Mesenteric fat pad (tissue), 1 donor: ENCODE measurements at places on chromosomes 4 and X.

DNA sequence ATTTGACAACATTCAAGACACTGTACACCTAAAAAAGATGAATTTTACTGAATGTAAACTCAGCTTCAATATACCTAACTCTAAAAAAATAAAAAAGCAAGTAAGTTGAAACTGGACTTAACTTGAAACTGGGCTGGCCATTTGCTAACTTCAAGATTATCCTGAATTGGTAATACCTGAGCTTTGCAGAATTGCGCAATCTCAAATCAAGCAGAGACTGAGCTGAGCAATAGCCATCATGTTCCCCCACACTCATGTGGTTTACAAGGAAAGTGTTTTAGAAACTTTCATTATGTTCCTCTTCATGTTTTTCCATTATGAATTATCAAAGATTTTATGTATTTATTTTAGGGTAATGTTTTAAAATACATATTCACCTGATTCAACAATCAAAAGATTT, 38.7 kb downstream of the ANXA5 start:
- no peak for DNase-seq

DNA sequence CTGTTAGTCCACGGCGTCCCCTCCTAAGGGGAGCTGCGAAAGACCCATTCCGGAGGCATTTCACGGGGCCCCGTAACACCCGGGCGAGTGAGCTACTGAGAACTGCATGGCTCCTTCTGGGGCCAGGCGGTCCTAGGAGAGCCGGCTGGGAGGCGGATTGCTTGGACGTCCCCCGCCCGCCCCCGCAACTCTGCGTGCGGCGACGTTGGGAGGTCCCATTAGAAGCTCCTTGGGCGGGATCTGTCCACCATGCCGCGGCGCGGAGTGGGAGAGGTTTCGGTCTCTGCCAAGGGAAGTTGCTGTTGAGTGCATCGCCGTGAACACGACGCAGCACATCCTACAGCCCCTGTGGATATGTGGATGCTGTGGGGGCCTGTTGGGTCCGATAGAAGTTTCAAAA, 85.4 kb upstream of the IGFBP7 start:
- DNase-seq = no peak

DNA sequence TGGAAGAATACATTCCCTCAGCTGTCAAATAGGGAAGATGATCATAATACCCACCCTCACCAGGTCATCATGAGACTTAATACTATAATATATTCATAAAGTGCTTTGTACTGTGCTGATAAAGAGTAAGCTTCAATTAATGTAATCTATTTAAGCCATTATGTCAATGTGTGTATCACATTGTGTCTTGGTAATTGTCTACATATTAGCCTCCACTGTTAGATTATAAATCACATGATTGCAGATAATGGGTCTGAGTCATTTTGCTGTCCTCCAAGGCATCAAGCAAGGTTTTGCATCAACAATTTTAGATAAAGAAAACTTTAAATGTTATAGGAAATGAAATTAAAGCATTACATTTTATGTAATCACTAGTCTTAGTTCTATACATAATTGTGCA, 45.2 kb upstream of the CEP135 start:
- no peak for DNase-seq

DNA sequence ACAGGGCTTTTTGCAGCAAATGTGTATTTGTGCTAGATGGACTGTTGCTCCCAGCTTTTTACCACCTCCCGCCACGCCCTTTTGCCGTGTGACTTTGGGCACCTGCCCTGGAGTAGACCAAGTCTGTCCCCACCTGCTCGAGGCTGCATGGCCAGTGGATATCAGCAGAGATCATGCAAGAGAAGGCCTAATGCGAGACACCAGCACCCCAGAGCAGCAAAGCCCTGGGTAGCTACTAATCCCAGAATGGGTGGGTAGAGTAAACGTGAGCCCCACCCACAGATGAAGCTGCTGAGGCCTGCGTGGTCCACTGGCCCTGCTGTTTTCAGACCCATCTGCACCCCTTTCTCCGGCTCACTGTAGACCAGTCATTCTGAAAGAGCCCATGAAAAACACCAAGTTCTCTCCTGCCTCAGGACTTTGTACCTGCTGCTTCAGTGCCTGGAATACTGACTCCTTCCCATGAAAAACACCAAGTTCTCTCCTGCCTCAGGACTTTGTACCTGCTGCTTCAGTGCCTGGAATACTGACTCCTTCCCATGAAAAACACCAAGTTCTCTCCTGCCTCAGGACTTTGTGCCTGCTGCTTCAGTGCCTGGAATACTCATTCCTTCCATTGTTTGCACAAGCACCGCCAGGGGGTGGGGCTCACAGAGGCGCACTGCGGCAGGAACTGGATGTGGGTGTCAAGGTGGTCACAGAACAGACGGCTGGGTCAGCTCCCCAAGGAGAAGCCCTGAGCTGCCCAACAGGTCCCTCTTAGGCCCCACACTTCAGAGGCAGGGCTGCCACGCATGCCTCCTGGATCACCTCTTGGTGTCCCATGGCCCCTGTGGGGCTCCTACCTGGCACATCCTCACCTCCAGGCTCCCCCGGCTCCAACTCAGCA, 5.1 kb upstream of the TNIP2 start:
- no peak for DNase-seq

DNA sequence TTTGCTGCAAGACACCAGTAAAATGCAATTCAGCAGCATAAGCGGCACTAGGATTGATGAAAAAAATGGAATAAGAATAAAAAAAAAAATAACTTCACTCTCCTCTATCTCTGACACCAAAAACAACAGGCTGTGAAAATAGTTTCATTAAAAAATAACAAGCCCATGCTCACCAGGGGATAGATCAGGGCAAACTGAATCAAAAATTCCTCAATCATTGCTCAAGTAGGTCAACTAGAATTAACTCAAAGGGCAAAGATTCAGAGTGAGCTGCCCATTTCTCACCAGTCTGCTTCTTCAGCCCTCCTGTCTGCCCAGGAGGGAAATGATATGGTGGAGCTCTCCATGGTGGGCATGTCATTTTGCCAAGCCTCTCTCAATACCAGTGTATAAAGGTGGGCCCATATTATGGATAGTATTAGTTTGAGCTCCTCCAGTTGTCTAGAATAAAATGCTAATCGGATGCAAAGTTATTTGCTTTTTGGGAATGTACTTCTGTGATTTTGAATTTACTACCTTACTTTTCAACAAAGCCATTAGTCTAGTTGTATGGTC, 153.9 kb downstream of the UNC5C start:
- DNase-seq = no peak

GRCh38 chr4:123676890-123677229, 280.3 kb downstream of the SPRY1 start:
- no peak for DNase-seq

- no peak for DNase-seq
Observed at GRCh38 chr4:189049682-189050081, 891.0 kb upstream of the FRG1 start.

DNA sequence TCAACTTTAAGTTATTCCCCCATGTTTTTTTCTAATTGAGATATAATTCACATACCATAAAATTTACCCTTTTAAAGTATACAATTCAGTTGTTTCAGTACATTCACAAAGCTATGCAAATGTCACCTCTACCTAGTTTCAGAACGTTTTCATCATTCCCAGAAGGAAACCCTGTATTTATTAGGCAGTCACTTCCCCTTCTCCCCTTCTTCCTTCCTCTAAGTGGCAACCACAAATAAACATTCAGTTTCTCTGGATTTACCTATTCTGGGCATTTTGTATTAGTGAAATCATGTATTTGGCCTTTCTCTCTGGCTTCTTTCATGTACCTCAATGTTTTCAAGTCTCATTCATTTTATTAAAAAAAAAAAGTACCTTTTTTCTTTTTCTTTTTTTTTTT, 101.9 kb downstream of the TET2 start:
- DNase-seq = no peak

DNA sequence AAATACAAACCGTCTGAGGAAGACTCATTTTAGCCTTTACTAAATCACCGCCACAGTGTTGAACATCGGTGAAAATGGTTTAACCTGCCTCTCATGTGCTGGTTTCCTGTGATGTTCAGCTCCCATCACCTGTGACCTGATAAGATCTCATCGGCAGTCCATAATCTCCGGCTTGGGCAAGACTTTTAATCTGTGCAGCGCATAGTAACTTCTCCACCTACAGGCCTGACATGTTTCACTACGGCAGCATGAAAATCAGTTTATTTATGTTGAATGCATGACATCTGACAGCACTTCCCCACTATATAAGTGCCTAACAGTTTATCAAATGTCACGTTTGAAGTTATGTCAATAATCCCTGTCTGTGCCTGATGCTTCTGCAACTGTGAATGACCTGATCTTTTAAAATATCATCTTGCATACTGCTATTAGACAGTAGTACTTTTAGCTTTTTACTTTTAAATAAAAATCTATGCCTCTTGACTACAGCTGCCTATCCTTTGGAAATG, 1919.8 kb upstream of the AGA start:
- no peak for DNase-seq

GRCh38 chr4:72875545-72875944, 194.0 kb downstream of the COX18 start:
- no peak for DNase-seq

DNA sequence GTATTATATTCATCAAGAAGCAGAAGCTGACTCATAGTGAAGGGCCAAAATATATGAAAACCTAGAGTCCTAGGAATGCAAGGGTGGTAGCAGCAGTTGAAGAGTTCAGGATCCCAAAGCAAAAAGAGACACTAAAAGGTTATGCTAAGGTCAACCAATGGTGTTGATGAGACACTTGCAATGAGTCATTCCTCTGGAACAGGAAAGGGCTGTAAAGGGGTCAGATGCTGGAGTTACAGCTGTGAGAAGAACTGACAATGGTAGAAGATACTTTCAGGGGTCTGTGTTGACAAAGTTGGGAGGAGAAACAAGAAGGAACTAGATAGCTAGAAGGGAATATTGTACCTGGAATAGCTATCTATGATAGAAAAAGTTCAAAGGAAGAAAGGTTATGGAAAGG, 47.5 kb downstream of the ZGRF1 start:
- DNase-seq = no peak

DNA sequence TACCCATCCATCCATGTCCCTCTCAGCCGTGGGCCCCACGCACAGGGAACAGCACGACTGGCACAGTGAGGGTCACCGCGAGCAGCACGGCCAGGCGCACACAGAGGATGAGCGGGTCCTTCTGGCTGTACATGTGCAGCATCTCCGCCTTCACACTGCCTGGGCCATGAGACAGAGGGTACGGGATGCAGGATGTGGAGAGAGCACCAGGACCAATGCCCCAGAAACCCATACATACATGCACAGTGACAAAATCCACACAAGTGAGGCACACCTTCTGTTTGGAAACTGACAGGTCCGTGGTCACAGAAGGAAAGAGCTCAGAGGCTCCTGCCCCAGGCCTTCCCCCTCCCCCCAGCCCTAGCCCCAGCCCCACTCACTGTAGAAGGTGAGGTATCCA, 9.5 kb downstream of the SLC38A5 start:
- no peak for DNase-seq

- DNase-seq = peak; percentile 72
Observed at GRCh38 chrX:2398064-2398656, 102.6 kb downstream of the DHRSX start.

- DNase-seq = no peak
Observed at GRCh38 chrX:19863212-19863856, 24.1 kb downstream of the SH3KBP1 start.

DNA sequence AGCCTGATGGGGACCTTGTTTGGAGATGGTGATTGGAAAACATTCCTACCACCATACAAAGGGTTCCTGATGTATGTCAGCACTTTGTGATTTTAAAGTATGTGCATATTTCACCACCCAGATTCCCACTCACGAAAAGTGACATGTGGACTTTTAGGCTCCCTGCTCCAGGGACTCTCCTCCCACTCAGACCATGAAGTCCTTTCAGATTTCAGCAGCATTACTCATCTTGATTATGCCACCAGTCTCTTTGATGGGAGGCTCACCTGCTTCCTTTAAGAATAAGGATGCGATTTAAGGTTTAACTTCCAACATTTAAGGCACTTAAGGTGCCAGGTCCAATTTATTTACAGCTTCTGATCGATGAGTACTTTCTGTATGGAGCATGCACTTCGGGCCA, 204.4 kb downstream of the PPARGC1A start:
- no peak for DNase-seq

GRCh38 chr4:104559502-104559901, 64.8 kb upstream of the CXXC4 start:
- DNase-seq = no peak

DNA sequence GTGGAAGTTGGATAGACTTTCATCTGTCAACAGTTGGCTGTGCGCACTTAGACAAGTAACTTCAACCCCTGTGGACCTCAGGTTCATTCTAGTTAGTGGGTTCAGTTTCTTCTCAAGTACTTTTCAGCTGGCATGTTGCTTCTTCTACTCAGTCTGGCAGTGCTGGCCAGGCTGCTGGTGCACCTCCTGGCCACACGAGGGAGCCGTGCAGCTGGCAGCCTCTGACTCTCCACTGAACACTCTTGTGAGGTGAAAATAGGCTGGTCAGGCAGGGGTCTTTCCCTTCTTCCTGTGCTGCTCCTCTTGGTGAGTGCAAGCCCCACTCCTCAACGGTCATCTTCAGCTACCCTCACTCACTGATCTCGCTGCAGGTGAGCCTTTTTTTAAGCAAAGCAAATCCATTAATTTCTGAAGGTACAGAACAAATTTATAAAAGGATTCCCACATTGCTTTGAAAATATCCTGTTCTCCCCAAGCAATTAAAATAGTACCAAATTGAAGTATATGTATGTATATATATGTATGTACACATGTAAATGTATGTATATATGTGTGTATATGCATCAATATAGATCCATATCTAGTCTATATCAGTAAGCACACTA, 30.6 kb downstream of the LONRF3 start:
- no peak for DNase-seq

GRCh38 chrX:136812286-136812685, 31.6 kb upstream of the ARHGEF6 start:
- DNase-seq = no peak

DNA sequence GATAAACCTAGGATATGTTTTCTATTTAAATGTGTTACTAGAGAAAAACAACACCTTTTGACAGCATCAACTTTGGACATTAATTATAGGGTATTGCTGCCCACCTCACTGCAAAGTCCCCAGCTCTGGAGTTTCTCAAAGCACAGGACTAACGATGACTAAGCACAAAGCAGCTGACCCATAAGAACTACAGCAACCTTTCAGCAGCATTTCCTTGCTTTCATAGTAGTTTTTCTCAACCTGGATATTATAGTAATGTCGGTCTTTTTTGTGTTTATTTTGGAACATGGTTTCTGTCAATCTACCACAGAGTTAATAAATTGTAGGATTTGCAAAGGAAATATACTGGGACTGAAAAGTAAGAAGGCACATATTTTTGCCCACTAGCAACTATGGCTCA, 21.5 kb downstream of the HHIP start:
- DNase-seq = no peak

- no peak for DNase-seq
Observed at GRCh38 chr4:84952004-84952403, 14.5 kb downstream of the WDFY3 start.

- DNase-seq = no peak
Observed at GRCh38 chr4:12488672-12489071, 995.5 kb downstream of the RAB28 start.

DNA sequence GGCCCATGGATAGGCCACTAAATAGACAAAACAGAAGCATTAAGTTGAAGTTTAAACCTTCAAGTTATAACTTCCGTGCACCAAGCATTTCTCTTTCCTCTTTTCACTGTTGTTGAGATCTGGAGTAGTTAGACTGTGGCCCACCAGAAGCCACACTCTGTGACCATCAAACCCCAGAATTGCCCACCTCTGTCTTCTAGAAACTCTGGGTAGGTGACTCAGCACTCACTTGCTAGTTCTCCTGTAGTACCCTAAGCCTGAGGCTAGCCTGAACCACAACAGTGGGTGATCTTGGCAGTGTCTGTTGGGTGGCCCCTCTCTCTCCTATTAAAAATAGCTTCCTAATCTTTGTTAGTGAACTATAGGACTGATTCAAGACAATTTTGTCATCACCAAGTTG, 24.6 kb upstream of the CD40LG start:
- DNase-seq = no peak
